ENCODE measurements at places on chromosomes 1 and 21.

GRCh38 chr1:21935393-21935804 lies 1.7 kb downstream of the HSPG2 start:
- no peak for DNase-seq

DNA sequence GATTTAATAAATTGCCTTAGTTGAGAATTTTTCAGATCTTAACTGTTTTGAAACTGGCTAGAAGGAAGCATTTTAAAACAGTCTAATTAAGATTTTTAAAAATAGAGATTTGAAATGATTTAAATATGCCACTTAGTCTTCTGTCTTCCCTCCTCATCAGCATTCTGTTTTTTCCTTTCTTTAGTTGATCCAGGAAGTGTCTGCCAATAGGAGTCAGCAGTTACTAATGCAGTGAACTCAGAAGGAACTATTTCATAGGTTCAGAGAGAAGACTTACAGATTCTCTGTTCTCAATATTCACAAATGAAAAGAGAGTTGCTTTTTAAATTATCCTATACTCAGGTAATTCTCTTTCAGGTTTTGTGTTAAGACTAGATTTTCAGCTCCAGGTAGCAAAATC lies 84.5 kb downstream of the RPS6KC1 start:
- DNase-seq, result no peak

DNA sequence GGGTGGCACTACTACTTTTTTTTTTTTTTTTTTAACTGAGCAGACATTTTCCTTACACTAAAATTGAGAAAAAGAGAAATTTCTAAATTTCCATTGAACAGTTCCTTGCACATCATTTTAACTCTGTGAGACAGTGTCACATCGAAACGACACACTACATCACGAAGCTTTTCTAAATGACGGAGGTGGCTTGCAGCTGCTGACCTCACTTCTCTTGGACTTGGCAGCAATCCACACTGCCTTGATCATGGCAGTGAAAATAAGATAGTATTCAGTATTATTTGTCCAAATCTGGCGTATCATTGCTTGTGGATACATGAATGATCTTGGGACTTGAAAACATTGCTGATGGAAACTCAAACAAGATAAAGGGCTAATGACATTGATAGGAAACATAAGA lies 80.3 kb upstream of the CYYR1 start:
- no peak for DNase-seq

- DNase-seq, result no peak
Observed at GRCh38 chr21:46114963-46115362, 17.1 kb downstream of the COL6A2 start.

DNA sequence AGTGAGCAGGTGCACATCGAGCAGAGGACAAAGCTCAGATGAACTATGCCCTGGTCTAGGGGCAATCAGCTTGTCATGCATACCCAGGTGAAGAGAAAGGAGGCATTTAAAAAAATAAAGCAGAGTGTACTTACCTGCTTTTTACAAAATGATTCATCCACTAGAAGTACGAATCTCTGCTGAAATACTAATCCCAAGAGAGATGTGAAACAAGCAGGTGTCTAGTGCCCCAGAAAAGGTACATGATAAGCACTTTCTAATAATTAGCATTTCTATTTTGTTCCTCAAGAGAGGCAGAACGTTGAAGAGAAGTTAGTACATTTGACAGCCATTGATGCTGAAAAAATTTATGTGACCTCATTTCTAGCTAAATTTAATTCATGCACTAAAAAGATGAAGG lies 31.1 kb downstream of the CHODL start:
- DNase-seq, result no peak

DNA sequence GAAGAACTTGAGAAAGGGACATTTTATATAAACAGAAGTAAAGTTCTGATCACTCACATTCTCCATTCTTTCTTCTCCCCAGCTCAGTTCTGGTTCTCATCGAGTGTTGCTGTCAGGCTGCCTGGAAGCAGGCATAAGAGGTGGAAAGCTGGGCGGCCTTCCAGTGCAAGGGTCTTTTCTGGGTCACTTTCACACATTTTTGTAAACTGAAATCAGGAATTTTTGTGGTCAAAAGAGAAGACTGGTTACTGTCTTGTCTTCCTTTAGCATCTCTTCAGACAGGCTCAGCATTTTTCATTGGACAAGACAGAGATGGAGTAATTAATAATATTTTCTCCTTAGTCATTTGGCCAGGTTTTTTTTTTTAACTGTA lies 93.7 kb downstream of the CTH start:
- DNase-seq, result peak; percentile 38

All from SJSA1 (cell line).